GM19239 (cell line): ENCODE measurements at places on chromosomes 6 and 20.

DNA sequence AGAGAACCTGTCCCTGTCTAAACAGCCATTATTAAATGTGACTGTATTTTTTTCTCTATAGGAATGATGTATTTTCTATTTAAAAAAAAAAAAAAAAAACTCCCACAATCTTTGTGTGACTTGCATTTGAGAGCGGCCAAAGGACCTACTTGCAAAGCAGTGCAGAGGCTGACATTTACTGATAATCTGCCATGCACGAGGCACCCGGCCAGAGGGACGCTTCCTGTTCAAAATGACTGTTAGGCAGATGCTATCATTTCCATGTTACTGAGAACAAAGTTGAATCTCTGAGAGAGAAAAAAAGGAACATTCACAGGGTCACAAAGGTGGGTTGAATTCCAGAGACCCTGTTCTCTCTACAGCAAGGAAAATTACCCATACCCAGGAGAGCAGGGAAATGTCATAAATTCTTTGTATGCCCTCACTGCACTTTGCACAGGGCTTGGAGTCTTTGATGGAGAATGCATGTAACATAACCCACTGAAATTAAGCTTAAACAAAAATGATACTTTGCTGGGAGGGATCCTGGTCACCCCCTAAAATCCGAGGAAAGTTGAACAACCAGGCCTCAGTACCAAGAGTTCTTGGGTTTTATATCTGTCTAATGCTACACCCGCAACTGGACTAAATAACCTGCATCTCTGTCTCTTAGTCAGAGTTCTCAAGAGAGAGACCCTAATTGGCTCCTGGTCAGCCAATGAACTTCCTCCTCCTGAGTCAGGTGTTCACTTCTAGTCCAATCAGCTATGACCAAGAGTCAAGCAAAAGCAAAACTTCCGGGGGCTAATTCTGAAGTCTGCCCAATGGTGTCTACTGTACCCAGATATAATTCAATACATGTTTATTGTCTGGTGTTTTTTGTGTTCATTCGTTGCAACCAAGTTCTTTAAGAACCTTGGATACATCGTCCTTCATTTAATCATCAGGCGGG lies 61.2 kb downstream of the GCLC start:
- DNase-seq: no peak

DNA sequence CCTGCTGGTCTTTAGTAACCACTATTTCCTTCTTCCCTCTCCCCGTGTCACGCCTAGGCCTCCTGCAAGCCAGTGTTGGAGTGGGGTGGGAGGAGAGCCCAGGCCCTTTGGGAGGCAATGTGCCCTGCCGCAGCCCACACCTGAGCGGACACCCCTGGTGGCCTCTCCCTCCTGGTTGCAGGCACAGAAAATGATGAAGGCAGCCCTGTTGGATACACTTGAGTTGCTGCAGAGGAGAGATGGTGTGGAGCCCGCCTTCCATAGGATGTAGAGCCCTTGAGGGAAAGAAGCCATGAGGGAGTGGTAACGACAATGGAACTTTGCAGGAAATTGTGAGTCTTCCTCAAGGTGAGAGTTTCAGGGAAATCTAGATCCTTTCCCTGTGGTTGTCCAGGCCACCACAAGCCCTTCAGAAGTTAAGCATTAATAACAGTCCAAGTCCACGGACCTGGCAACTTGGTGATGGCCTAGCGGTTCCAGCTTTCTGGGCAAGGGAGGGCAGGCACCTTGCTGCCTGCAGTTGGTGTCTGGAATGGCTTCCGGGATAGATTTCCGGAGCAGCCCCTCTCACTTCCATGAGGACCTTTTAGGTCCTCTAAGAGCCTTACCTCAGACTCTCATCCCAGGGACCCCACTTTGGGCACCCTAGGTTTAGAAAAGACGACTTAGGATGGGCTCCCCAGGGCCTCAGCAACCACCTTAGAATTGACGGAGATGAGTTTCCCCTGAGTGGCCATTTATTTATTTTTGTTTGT lies 67.3 kb upstream of the NXT1 start:
- no peak for DNase-seq

GRCh38 chr6:86215323-86215722 lies 572.6 kb upstream of the SYNCRIP start:
- DNase-seq: no peak

GRCh38 chr6:139415365-139415764 lies 40.9 kb upstream of the CITED2 start:
- DNase-seq: no peak

DNA sequence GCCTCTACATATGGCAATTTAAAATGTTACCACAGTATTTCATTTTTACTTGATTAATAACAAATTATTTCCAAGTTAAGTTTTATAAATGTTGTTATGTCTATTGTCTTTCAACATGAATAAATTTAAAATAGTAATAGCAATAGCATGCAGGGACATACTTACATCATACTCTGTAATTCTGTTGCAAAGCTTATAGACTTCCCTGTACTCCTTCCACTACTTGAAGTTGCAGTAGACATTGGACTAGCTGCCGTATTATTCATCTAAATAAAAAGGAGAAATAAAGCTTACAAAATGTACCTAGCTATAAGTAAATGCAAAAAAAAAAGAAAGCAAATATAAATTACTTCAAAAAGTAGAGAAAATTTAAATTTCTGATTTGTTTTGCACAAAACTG lies 12.7 kb downstream of the SUPT3H start:
- no peak for DNase-seq

- no peak for DNase-seq
Measured at GRCh38 chr6:88520445-88520844, 354.3 kb upstream of the CNR1 start.

- DNase-seq: no peak
Measured at GRCh38 chr6:168620578-168620977, 179.6 kb downstream of the SMOC2 start.

- no peak for DNase-seq
Measured at GRCh38 chr6:51218181-51218580, 399.5 kb downstream of the TFAP2B start.

GRCh38 chr20:36359668-36360406 lies 53.7 kb downstream of the DLGAP4 start:
- DNase-seq: no peak

GRCh38 chr20:2544211-2544610 lies 7.8 kb downstream of the TMC2 start:
- DNase-seq: no peak

DNA sequence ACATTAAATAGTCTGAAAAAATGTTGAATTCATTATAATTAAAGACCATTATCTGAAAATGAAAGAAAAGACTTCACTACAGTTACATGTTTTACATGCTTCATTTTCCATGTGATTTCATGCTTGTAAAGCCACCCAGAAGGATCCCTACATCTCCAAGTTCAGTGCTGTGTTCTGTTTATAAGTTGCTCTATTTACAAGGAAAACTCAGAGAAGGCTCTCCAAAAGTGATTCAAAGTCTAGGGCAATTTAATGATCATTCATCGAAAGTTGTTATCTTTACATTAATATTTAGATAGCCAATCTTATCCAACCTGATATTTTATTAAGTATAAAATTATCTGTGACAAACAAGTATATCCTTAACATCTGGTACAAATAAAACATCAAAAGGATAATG lies 494.9 kb upstream of the RNF217 start:
- no peak for DNase-seq

DNA sequence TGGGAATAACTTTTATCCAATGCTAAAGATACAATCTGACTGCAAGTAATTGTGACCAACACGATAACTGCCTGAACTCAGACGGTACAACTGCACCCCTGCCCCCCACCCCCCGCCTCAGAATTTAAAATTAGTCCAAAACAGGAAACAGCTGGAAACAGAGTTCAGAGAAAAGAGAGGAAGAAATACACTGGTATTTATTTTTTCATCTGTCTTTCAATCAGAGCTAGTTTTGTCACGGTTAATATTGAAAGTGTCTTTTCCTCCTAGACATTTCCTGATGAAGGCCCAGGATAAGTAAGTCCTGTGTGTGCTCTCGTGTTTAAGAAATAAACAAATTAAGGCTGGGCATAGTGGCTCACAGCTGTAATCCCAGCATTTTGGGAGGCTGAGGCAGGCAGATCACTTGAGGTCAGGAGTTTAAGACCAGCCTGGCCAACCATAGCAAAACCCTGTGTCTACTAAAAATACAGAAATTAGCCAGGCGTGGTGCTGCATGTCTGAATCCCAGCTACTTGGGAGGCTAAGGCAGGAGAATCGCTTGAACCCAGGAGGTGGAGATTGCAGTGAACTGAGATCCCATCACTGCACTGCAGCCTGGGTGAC lies 21.5 kb downstream of the ACSS1 start:
- no peak for DNase-seq

GRCh38 chr6:168959696-168960095 lies 293.9 kb downstream of the THBS2 start:
- DNase-seq: no peak

DNA sequence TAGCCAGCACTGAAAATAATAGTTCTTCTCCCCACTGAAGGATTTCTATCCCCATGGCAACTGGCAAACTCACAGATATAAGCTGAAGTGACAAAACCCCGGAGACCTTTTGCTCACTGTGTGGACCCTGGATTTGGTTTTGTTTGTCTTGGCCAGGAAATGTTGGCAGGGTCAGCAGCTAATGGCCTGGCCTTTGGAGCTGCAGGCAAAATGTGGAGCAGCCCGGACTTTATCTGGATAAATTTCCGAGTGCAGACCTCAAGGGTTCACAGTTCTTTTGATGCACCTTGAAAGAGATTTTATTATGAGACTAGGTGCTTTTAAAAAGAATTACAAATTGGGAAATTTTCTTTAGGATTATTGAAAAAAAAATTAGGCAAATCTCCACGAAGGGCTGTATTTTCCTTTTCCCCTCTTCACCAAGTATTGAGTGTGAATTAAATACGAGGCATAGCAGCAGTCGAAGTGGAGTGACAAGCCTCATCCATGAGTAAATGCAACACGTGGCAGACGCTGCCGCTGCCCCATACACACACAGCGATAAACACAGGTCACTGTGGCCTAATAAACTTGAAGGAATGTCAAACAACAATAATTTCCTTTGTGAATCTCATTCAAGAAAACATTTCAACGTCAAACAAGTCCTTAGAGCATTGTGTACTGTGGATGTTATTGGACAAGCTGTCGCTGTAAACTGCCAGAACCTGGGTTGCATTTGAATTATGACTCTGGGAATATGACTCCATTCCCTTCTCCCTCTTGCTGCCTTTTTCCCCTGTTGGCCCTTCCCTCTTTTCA lies 35.1 kb upstream of the CCN6 start:
- DNase-seq: no peak

GRCh38 chr6:20657274-20657800 lies 123.1 kb downstream of the CDKAL1 start:
- no peak for DNase-seq

DNA sequence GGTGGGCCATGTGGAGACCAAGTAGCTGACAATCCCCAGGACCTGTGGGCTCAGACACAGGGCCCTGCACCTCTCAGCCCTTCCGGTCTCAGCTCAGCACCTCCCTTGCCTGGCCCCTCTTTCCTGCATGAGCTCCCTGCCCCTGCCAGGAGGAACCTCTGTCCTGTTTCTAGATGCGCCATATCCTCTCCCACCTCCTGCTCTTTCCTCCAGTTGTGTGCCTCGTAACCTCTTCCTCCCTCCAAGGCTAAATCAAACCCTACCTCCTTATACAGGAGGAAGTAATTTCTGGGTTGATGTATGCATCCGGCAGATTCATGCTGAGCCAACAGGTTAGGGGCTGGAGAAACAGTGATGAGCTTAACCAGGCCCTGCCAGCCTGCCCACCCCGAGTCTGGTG lies 30.9 kb downstream of the ITPR3 start:
- DNase-seq: no peak

DNA sequence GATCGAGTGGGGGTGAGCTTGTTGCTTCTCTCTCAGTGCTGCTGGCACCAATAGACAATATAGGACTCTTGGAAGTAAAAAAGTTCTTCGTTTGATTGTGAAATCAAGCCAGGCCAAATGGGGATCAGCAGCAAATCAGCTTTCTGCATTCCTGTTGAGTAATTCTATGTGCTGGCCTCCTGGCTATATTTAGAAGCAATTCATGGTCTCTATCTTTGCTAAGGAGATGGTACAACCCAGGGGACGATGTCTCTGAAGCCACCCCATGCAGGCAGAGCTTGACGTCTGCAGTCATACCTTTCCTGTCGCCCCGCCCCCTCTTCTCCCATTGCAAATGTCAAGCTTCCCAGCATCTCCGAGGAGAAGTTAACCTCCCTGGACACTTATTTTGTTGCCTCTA lies 199.1 kb downstream of the SCP2D1 start:
- DNase-seq: no peak

DNA sequence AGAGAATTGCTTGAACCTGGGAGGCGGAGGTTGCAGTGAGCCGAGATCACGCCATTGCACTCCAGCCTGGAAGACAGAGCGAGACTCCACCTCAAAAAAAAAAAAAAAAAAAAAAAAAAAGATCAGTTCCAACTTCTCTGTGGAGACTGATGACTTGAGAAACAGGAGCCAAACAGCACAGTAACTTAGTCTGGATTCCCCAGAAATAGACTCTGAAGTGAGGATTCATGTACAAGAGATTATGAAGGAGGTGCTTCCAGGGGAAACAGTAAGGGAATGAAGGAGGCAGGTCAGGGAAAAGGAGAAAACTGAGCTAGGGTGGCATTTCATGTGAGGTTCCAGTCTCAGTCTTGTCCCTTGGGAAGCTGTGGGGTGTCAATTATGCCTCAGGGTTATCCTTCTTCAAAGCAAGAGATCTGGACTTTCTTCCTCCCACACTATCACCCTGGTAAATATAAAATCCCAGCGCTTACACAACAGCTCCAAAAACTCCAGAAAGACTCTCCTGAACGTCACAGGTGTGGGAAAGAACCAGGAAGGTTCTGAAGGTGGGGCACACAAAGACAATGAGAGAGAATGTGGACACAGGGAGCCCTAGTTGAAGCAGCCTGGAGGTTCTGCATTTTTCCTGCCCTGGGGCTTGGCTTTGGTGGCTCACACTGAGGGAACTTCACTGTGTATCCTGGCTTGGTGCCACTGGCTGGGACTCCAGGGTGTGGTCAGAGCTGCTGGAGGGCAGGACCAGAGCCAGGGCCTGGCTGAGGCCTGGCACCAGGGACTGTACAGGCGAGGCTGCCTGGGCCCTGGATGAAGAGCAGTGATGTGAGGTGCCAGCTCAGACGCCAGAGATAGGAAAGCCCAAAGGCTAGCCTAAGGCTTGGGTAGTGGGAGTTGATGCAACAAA lies 46.8 kb downstream of the PCNA start:
- no peak for DNase-seq

- no peak for DNase-seq
Measured at GRCh38 chr20:40467703-40468411, 221.2 kb downstream of the MAFB start.

DNA sequence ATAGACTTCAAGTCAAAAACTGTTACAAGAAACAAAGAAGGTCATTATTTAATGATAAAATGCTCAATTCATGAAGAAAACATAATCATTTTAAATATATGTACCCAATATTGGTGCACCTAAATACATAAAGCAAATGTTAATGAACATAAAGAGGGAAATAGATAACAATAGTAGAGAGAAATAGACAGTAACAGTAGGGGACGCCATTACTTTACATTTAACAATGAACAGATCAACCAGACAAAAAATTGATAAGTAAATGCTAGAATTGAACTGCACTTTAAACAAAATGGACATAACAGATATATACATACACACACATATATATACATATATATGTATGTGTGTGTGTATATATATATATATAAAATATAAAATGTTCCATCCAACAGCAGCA lies 37.4 kb downstream of the IL22RA2 start:
- DNase-seq: no peak
